Ovary (tissue), 10 donors: ENCODE measurements at places on chromosomes 12 and 14. TPM values are rescaled to one million over a fixed set of nuclear protein-coding genes. Genes with fewer than 3 reads are reported as not detected.

DNA sequence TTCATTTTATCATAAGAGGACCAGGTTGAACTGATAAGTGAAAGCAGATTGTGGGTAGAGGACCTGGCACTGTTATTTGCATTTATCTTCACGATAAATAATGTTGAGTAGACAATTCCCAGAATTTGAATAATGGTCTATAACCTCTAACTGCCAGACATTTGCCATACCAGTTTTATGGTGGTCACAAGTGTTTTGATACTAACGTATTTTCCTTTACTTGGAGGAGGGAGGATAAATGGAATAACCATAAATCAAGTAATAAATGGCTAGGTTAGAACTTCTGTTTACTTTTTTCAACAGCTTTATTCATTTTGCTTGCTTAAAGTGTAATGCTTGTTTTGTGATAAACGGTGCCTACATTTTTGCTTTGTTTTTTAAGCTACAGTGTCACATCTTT is 9.5 kb downstream of the PAX9 start:
- DNase-seq, result no peak

DNA sequence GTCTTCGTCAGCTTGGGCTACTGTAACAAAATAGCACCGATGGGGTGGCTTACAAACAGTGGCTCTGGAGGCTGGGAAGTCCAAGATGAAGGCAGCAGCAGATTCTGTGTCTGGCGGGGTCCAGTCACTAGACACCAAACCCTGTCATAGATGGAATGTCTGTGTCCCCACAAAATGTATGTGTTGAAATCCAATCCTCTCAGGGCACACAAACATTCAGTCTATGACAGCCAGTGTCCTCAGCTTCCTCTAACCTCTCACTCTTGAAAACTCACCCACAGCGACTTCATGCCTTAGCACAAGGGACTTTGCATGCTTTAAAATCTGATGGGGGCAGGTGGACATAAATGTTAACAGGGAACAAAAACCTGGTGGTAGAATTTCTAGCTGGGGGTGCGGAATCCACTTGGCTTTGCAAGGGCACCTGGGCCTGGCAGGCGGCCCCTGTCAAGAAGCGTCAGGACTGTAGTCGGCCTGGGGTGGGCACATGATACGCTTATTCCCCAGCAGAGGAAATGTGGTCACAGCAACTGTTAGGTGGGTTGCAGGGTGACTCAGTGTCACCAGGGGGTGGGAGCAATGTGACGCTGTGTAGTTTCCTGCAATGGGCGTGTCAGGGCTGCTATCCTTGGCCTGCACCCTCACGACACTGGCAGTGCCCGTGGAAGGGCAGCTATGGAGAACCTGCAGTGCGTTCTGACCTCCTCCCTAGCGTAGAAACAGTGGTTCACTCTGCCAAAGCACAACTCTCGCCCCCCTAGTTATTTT is 17.7 kb downstream of the RIN3 start:
- no peak for DNase-seq

- DNase-seq, result no peak
These were observed 755.7 kb upstream of the USP15 start for GRCh38 chr12:61504396-61505080.

GRCh38 chr14:38297681-38298080 is 41.8 kb upstream of the CLEC14A start:
- no peak for DNase-seq

DNA sequence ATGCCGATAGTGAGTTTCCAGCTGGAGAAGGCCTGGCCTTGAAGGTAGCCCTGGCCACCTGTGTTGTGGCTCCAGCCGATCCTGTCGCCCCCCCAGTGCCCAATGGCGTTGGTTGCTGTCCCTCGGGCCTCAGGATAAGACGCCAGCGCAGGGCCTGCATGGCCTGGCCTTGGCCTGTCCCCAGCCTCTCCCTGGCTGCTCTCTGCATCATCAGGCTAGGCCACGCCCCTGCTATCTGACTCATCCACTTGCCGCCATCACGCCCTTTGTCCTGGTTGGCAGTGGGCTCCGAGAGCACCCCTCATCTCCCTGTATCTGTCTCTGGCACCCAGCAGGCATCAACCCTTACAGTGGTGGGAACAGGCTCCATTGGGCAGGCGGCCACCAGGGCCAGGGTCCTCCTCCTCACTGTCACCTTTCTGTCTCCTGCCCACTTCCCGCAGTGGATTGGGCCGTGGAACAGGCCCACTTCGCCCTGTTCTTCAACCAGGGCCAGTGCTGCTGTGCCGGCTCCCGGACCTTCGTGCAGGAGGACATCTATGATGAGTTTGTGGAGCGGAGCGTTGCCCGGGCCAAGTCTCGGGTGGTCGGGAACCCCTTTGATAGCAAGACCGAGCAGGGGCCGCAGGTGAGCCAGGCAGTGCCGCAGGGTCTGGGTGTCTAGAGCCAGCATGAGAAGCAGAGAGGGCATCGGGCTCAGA is 25.6 kb downstream of the ALDH2 start:
- DNase-seq, result peak; percentile 85

DNA sequence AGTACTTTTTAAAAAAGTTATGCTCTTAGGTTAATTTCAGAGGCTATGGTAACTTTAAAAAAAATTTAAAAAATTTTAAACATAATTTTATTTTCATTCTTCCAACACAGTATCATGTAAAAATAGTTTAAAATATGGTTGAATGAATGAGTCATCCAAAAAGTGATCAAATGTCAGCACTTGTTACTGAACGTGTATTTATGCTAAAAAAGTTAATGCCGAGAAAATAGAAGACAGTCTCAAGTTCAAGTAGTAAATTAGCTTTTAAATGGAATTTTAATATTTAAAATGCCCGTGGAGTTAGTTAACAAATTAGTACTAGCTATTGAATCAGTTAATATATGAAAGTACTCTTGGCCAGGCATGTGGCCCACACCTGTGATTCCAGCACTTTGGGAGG is 4.8 kb downstream of the AEBP2 start:
- no peak for DNase-seq

DNA sequence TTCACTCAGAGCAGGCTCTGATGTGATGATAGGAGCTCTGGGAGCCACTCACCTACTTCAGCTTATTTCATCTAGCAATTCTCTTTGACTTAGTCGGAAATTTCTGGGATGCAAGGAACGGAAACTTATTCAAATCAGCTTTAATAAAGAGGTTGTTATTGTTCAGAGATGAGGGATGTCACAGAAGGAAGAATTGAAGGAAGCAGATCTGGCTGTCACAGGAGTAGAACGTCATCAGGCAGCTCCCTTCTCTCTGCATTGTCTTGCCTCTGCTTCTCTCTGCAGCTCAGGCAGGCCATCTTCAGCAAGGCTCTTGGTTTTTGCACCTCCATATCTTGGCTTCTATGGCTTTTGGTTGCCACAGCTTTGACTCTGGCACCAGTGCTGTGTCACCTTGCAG is 7.6 kb upstream of the TMEM30B start:
- no peak for DNase-seq

DNA sequence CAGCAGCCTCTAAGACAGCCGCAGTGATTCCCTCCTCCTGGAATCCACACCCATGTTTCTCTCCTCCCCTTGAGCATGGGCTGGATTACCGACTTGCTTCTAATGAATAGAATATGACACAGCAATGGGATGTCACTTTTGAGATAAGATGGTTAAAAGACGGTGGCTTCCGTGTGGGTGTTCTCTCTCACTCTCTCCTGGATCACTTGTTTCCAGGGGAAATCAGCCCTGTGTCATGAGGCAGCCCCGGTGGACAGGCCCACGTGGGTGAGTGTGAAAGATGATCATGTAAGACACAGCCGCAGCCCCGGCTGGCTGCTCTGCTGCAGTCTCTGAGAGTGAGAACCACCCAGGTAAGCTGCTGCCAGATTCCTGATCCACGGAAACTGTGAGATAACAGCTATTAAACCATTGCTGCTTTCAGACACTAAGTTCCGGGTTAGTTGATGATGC is 10.7 kb downstream of the MOAP1 start:
- no peak for DNase-seq

GRCh38 chr14:81986005-81986404 is 452.4 kb upstream of the SEL1L start:
- DNase-seq, result no peak

- DNase-seq, result no peak
These were observed 13.7 kb downstream of the ARID2 start for GRCh38 chr12:45743247-45743646.

CCDC184 gene
- 6.0 TPM for total RNA-seq

NID2 gene
- total RNA-seq, result 31.5 TPM

CABP1 gene
- total RNA-seq, result 0.69 TPM

FITM1 gene
- total RNA-seq, result 0.89 TPM

OR6C2 gene
- total RNA-seq, result not detected

KRT78 gene
- total RNA-seq, result not detected
